ENCODE measurements at places on chromosomes 3 and 15.

DNA sequence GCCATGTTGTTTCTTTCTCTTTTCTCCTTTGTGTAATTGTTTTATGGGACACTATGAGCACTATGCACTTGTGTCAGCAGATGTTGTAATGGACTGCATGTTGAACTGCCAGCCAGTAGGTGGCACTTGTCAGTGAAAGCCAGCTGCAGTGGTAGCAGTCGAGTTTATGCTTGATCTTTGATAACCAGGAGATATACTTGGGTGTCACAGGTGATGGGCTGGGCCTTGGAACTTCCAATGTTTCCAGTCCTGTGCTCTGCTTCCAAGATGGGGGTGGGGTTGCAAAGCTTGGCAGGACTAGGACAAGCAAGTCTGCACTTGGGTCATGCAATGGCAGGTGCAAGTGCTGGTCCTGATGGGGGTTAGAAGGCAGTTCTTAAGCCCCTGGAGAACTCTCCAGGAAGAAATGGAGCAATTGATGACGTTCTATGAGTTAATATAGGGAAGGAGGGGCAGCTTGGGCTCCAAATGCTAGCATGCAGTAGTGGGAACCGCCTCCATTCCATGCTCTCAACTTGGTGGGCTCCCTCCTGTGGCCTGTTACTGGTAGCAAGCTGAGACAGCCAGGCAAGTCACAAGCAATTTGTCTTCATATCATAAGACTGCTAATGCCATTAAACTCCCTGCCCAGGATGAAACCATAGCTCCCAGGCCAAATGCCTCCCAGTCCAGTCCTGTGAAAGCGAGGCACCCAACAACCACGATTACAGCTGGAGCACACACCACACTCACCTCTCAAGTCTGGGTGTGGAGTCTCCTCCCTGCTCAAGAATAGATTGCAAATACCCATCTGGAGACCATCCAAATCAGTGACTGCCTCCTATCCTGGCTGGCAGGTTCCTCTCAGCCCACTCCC, 287.2 kb downstream of the CGGBP1 start:
- DNase-seq: no peak

DNA sequence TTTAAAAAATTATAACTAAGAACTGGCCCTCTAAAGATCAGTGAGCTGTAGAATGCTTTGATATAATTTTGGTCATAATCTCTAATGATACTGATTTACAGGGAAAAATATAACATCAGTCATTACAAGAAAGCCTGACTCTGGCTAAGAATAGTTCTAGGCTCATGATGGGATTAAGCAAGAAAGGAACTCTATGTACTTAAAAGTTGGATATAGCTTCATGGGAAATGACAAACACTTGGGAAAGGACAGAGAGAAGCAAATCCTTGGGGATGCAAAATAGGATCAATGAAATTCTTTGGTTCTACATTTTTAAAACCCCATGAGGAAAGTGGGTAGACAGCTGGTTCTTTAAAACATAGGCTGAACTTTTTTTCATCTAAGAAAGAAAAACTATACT, 472.7 kb upstream of the NR2F2 start:
- DNase-seq: no peak

DNA sequence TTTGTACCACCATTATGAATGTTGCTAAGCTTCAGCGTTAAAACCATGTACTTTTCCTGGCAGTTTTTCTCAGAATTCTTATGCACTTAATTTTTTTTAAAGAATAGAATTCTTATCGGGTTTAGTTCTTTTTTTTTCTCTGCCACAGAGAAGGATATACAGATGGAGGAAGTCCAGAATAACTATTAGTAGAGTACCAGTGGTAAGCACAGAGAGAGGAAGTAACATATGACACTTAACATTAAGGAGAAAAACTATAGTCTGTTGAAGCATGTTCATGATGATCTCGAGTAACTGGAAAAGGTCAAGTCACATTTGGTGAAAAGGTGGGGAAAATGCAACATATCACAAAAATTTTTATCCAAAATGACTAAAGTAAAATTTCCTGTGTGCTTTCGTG, 68.9 kb downstream of the RNF13 start:
- no peak for DNase-seq

- DNase-seq: no peak
Observed at GRCh38 chr3:131880948-131881347, 153.9 kb downstream of the CPNE4 start.

DNA sequence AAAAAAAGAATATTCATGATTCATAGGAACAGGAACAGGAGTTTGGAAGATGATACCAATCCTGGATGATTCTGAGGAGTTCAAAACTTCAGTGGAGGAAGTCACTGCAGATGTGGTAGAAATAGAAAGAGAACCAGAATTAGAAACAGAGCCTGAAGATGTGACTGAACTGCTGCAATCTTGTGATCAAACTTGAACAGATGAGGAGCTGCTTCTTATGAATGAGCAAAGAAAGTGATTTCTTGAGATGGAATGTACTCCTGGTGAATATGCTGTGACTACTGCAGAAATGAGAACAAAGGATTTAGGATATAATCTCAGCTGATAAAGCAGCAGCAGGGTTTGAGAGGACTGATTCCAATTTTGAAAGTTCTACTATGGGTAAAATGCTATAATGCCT, 72.7 kb downstream of the GSK3B start:
- no peak for DNase-seq

Data from activated naive CD8-positive, alpha-beta T cell treated with anti-CD3 and anti-CD28 coated beads, Interleukin-2, amount 50 U/mL, for 24 hours (primary cell).